ENCODE measurements at places on chromosomes 7 and 10.

DNA sequence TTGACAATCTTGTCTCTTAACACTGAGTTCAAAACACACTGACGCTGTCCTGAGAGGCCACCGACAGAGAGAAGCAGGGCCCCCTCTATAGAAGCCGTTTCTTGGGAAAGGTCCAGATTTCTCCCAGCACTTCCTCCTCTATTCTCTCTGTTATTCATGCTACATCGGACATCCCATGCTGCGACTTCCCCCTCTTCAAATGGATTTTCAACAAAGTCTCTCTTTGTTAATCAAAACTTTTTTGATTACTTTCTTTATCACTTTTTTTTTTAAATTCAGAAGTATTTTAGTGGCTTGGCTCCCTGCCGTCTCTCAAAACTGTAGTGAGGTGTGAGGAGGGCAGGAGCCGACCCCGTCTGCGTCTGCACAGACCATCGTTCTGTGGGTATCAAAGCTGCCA, 298.9 kb upstream of the PITRM1 start:
- peak overlapping the region; percentile 86 for H3K27ac ChIP-seq
- peaks cover 41% of the 10 kb centered on the region for H3K4me1 ChIP-seq
- H3K4me3 ChIP-seq: no peak overlapping the region

DNA sequence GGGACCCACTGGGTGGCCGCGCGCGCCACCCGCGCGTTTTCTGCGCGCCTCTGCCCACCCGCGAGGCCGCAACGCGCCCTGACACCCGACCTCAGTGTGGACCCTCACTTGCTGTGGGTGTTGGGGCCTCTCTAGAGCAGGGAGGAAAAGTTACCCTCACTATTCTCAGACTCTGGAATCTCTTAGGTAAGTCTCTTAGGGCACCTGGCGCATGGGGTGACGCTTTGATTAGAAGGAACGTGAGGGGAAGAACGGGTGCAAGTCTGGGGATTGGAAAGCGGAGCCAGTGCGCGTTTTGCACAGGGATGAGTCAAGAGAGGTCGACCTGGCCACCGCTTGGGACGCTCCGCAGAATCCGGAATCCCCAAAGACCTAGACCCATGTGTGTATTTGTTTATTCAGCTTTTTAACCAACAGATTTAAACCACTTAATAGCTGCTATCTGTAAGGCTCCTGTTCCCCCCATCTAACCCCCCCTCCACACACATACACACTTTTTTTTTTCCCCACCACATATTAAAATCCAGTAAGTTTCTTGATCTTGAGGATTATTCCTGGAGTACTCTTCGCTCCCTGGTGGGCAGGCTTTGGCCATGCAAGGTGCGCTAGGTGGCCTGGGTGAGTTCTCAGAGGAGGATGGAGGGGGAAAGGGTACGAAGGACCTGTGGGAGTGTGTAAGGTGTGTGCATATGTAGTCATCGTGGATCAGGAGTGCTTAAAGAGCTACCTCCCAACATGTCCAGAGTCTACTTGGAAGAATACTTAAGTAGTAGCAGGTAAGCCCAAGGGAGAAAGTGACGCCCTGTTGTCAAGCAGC, 169.1 kb upstream of the PPP1R3A start:
- H3K27ac ChIP-seq: no peak overlapping the region
- H3K4me3 ChIP-seq: peak overlapping the region; percentile 91
- DNase-seq: no peak
- peaks cover 75% of the 10 kb centered on the region for H3K27me3 ChIP-seq
- H3K36me3 ChIP-seq: no peaks in the 10 kb centered on the region

GRCh38 chr10:113228530-113228929, 278.5 kb downstream of the TCF7L2 start:
- H3K27ac ChIP-seq: no peak overlapping the region
- H3K27me3 ChIP-seq: peaks cover 3% of the 10 kb centered on the region
- no peak for DNase-seq

DNA sequence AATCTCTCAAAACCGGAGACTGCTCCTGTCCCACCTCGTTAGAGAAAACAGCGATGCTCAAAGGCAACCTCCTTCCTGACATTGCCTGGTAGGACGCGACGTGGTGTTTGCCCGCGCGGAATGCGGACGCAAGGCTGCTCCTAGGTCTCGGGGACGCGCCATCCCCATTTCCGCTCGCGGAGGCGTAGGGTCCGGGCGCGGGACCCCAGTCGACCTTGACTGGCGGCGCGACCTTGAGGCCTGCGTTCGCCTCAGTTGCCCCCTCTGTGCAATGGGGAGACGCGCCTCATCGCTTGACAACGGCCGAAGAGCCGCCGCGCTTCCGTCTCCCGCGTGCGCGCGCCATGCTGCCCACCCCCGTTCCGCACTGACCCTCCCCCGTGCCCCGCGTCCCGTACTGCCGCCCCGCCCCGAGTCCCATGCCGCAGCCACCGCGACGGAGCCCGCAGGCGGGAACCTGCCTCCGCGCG, 412 bp upstream of the PPIA start:
- H3K4me1 ChIP-seq: peaks cover 29% of the 10 kb centered on the region
- peak overlapping the region; percentile 93 for H3K27ac ChIP-seq
- H3K4me3 ChIP-seq: peak overlapping the region; percentile 89
- DNase-seq: peak; percentile 26
- H3K27me3 ChIP-seq: no peaks in the 10 kb centered on the region

GRCh38 chr7:19017374-19017773, 100.1 kb downstream of the TWIST1 start:
- H3K4me1 ChIP-seq: no peaks in the 10 kb centered on the region
- H3K36me3 ChIP-seq: peaks cover 48% of the 10 kb centered on the region
- H3K27me3 ChIP-seq: no peaks in the 10 kb centered on the region

DNA sequence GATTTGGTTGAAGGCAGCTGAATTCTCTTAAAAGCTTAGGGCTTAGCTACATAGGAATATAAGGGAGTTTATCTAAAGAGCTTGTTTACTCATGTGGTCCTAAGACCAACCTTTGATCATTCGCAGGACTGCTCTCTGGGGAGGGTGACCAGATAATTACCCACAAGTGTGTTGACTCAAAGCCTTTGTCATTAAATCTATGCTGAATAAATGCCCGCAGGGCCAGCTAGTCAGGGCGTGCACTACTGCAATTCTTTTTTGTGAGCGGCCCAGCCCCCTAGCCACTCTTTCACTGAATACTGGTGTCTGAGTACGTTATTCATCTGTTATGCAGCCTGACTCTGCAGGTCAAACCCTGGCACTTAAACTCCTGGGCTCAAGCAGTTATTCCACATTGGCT, 69.6 kb downstream of the AKAP9 start:
- H3K27me3 ChIP-seq: no peaks in the 10 kb centered on the region
- H3K4me1 ChIP-seq: no peaks in the 10 kb centered on the region
- H3K27ac ChIP-seq: no peak overlapping the region
- no peak overlapping the region for H3K4me3 ChIP-seq
- H3K36me3 ChIP-seq: peaks cover 74% of the 10 kb centered on the region

DNA sequence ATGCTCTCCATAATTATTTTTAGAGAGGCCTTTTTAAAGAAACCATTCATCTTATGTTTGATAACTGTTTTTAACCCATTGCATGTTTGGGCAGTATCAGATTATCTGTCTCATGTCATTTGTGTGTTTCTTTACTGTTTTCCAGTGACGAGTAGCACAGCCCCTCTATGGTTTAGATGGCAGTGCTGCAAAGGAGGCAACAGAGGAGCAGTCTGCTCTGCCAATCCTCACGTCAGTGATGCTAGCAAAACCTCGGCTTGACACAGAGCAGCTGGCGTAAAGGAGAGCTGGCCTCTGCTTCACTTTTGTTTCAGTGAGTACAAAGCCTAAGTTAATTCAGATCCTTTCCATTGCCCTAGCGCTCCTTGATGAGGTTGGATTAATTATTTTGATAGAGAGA, 80.4 kb upstream of the GARIN1A start:
- H3K4me3 ChIP-seq: no peak overlapping the region
- H3K27me3 ChIP-seq: no peaks in the 10 kb centered on the region
- no peak overlapping the region for H3K27ac ChIP-seq
- H3K36me3 ChIP-seq: peaks cover 45% of the 10 kb centered on the region

- H3K4me3 ChIP-seq: no peak overlapping the region
- H3K36me3 ChIP-seq: peaks cover 1% of the 10 kb centered on the region
- no peak overlapping the region for H3K27ac ChIP-seq
- DNase-seq: no peak
Measured at GRCh38 chr7:37150180-37150579, 298.5 kb downstream of the ELMO1 start.

DNA sequence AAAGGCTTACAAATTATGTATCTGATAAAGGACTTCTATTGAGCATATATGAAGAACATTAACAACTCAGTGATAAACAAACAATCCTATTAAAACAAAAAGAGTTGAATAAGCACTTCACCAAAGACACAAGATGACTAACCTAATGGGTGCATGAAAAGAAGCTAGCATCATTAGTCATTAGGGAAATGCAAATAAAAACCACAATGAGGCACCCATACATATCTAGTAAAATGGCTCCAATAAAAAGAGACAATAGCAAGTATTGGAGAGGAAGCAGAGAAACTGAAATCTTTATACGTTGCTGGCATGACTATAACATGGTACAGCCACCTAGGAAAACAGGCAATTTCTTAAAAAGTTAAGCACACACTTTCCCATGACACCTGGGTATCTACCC, 77.6 kb upstream of the ZMIZ1 start:
- no peaks in the 10 kb centered on the region for H3K36me3 ChIP-seq
- H3K27me3 ChIP-seq: no peaks in the 10 kb centered on the region
- peaks cover 7% of the 10 kb centered on the region for H3K4me1 ChIP-seq
- no peak overlapping the region for H3K4me3 ChIP-seq
- H3K27ac ChIP-seq: no peak overlapping the region

- peaks cover 25% of the 10 kb centered on the region for H3K36me3 ChIP-seq
- no peak for DNase-seq
- H3K27me3 ChIP-seq: no peaks in the 10 kb centered on the region
- no peak overlapping the region for H3K27ac ChIP-seq
- no peak overlapping the region for H3K4me3 ChIP-seq
Measured at GRCh38 chr10:103333934-103334520, 16.9 kb downstream of the PCGF6 start.

DNA sequence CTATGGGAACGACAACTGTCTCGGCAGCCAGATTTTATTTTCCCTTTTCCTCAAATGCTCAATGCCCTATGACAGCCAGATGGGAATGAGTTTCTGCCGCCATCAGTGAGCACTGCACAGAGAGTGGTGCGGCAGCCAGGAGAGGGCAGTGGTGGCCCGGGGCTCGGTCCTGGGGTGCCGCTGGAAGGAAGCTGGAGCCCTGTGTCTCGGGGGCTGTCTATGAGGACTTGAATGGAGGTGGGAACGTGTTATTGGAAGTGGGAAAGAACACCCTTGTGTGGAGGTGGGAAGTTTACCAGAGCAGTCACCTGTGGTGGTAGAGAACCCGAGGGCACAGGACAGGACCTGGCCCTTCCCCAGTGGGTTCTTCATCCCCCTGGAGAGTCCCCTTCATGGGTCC, 35.8 kb downstream of the JAKMIP3 start:
- peaks cover 26% of the 10 kb centered on the region for H3K27me3 ChIP-seq
- no peaks in the 10 kb centered on the region for H3K36me3 ChIP-seq
- H3K27ac ChIP-seq: no peak overlapping the region
- H3K4me3 ChIP-seq: no peak overlapping the region

GRCh38 chr7:105339404-105340323, 49.1 kb downstream of the SRPK2 start:
- H3K36me3 ChIP-seq: no peaks in the 10 kb centered on the region
- no peak overlapping the region for H3K4me3 ChIP-seq
- DNase-seq: no peak
- H3K27ac ChIP-seq: no peak overlapping the region

DNA sequence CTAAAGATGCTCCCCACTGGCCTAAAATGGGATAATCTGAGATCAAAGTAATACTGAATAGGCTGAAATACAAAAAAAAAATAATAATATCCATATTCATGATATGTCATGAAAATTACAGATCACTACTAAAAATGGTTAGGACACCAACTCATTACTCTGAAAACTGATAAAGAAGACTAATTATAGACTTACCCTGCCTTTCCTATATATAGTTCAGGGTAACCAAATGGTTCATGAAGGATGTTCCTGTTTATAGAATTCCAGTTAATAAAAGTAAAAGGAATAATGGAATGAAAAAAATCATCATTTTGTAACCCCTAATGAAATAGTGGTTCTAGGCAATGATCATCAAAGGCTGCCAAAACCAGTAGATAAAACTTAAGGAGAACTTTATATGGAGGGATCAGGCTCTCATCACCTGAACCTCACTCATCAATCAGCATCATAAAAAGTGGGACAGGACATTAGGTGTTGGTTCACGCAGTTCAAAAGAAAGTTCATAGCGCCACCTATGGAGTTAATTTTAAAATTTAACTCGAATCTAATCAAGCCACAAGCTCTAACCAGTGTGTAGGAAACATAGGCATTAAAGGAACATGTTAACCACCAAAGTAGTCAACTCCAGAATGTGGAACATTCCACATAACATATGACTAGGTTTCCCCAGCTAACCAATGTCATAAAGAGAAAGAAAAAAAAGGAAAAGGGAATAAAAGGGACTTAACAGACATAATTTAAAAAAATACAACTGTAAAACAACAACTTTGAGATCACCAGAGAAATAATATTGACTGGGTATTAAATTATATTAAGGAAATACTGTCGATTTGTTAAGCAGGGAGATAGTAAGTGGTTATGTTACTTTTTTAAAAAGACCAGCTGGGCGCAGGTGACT, 35.7 kb downstream of the P4HA1 start:
- DNase-seq: no peak
- H3K27me3 ChIP-seq: no peaks in the 10 kb centered on the region
- no peaks in the 10 kb centered on the region for H3K4me1 ChIP-seq
- no peak overlapping the region for H3K4me3 ChIP-seq

DNA sequence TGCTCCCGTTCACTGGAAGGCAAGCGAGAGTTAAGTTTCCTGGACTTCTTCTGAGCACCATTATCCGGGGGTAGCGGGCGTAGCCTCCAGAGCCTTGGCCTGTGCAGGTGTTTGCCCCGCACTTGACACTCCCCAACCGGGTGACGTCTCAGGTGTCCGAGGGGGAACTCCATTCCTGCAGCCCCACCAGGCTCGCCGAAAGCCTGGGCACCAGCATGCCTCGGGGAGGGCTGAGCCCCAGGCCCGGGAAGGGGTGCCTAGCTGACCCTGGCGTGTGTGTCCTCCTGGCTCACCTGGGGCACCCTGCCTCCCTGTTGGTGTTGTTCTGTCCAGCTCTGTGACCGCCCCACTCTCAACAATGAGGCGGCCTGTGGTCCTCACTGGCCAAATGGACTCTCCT, 109.4 kb upstream of the GPR26 start:
- no peak overlapping the region for H3K27ac ChIP-seq
- H3K4me3 ChIP-seq: no peak overlapping the region
- no peak for DNase-seq
- no peaks in the 10 kb centered on the region for H3K36me3 ChIP-seq
- no peaks in the 10 kb centered on the region for H3K4me1 ChIP-seq
- peaks cover 77% of the 10 kb centered on the region for H3K27me3 ChIP-seq

- H3K4me1 ChIP-seq: peaks cover 14% of the 10 kb centered on the region
- H3K36me3 ChIP-seq: no peaks in the 10 kb centered on the region
- H3K27ac ChIP-seq: no peak overlapping the region
- H3K27me3 ChIP-seq: no peaks in the 10 kb centered on the region
- no peak for DNase-seq
- no peak overlapping the region for H3K4me3 ChIP-seq
Measured at GRCh38 chr10:24973163-24973562, 20.8 kb upstream of the PRTFDC1 start.

- H3K36me3 ChIP-seq: no peaks in the 10 kb centered on the region
- H3K27ac ChIP-seq: no peak overlapping the region
- peaks cover 44% of the 10 kb centered on the region for H3K4me1 ChIP-seq
- DNase-seq: no peak
Measured at GRCh38 chr10:113179265-113179664, 229.2 kb downstream of the TCF7L2 start.

Data from mesothelial cell of epicardium (in vitro differentiated cells).